CD8-positive, alpha-beta memory T cell (primary cell): ENCODE measurements at places on chromosomes 3 and 15. TPM values are rescaled to one million over a fixed set of nuclear protein-coding genes. Genes with fewer than 3 reads are reported as not detected.

UCN2 gene
- not detected for total RNA-seq

KIF23 gene
- total RNA-seq = 36.0 TPM

ANKUB1 gene
- not detected for total RNA-seq

GRCh38 chr15:41511899-41512369, 1.7 kb downstream of the LTK start:
- H3K27me3 ChIP-seq = peaks cover 17% of the 10 kb centered on the region
- DNase-seq = no peak
- H3K4me3 ChIP-seq = peak overlapping the region; percentile 58
- H3K36me3 ChIP-seq = no peaks in the 10 kb centered on the region

- no peaks in the 10 kb centered on the region for H3K4me1 ChIP-seq
- no peak overlapping the region for H3K4me3 ChIP-seq
- no peaks in the 10 kb centered on the region for H3K36me3 ChIP-seq
Observed at GRCh38 chr3:108322352-108322751, 26.0 kb downstream of the HHLA2 start.
